ENCODE measurements at places on chromosomes 1 and 21.

DNA sequence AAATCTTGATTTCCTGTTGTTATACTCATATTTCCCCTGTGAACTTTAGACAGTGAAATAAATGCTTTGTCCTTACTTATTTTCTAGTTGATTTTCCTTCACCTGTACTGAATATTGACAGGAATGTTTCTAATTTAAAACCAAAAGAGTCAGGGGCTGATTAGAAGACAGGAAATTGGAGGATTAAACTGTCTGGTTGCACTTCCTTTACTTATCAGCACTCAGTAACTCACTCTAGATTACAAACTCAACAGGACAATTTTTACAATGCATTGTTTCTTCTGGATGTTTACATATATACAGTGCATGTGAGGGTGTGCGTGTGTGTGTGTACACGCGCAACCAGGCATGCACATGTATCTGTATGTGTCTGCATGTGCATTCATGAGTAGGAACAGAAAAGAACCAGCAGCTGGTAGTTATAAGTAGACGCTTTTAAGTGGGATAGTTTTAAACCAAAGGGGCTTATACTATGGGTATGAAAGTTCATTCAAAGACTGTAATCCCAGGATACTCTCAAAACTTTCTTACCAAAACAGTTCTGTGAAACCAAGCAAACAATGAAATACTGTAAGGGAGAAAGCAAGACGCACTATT lies 212.0 kb upstream of the NFIA start:
- DNase-seq: no peak

DNA sequence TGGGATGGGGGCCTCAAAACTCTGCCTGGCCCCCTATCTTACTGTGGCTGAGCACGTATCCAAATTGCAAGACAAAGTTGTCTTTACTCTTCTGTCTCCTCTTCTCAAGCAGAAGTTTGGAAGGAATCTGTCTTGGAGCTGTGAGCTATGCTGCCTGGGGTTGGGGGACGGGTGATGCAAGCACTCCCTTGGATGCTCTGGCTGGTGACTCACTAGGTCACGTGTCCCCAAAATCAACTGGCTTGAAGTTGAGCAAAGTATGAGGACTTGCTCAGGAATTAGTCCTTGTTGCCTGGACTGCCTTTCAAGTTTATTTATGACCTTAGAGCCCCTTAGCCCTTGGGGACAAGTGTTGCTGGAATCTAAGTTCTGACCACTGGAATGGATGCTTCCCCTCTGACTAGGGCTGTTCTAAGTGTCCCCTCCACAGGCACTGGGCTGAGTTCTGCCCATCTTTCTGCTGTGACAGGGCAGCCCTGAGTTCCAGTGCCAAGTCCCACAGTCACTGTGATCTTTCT lies 269.5 kb downstream of the HHAT start:
- no peak for DNase-seq

- no peak for DNase-seq
Observed at GRCh38 chr1:20158358-20159070, 19.4 kb downstream of the PLA2G2F start.

DNA sequence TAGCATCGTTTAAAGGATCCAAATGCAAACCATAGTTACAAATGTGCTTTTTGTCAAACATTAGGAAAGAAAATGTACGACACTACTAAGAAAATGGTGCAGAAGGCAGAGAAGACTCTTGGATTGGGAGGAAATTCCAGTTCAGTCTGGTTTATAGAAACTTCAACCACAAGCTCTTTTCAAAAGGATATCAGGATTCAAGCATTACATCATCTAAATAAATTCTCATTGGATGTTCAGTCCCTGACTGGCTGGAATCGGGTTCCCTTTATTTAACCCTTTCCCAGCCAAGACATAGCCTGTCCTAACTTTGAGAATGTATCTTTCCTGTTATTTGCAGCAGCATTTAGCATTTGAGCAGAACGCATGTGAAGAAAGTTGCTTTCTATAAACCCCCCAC lies 184.6 kb downstream of the LMO4 start:
- no peak for DNase-seq

DNA sequence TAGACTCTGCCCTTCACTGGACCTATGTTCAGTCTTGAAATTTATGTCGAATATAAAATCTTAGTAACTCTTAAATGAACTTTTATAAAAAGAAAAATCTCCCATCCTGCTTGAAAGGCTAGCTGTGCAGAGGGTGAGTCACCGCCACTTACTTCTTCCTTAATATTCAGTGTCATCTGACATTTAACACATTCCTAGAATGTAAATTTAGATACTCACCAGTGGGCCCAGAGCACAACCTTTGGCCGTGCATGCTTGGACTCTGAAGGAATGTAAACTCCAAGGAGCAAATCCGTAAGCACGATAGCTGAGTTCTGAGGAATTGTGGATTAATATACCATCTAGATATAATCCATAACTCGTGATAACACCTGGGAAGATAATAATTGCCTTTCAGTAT lies 403.3 kb downstream of the KCTD3 start:
- DNase-seq: no peak

DNA sequence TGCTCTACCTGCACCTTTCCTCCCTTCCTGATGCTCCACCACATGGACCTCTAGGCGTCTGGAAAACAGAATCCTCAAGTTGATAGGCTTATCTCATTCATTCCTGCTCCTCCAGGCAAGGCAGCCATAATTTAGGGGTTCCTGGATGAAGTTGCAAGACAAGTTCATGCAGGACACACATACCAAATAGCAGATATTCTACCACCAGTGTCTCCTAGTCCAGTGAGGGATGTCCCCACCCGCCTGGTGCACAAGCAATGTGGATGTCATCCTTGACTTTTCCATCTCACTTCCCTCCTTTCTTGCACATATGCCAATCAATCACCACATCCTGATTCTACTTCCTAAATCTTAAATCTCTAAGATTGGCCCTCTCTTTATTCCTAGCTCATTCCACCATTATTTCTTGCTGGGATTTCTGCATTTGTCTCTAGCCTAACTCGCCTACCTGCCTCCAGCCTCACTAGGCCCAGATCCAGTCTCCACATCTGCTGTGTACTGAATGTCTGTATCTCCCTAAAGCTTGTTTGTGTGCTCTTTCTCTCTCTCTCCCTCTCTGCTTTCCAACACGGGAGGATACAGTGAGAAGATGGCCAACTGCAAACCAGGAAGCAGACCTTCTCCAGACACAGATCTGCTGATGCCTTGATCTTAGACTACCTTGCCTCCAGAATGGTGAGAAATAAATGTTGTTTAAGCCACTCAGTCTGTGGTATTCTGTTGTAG lies 40.5 kb downstream of the CD34 start:
- DNase-seq: no peak

DNA sequence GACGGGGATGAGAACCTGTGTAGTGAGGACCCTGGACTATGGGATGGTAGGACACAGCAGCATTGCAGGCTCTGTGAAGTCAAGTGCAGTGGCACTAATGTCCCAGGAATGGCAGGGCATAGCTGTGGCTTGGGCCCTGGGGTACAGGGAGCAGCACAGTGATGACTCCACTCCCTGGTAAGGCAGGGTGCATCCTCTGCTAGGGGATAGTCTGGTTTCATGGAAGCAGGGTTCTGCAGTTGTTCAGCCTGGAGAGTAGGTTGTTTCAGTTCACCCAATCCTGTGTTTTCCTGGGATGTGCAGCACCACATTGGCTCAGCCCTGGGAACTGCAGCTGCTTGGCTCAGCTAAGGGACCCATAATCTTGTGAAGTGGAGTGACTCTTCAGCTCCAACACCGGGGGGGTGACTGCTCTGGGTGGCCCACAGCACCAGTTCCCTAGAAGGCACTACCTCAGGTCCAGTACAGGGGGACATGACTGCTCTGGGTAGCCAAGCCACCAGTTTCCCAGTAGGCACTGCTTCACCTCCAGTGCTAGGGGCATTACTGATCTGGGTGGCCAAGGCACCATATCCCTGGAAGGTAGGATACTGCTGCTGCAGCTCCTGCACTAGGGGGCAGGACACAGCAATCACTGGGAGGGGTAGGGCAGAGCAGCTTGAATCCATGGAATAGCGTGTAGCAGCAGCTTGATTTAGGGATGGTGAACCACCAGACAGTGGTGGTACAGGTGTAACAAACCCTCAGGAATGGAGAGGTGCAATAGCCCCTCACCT lies 15.3 kb upstream of the C1orf185 start:
- DNase-seq: no peak

DNA sequence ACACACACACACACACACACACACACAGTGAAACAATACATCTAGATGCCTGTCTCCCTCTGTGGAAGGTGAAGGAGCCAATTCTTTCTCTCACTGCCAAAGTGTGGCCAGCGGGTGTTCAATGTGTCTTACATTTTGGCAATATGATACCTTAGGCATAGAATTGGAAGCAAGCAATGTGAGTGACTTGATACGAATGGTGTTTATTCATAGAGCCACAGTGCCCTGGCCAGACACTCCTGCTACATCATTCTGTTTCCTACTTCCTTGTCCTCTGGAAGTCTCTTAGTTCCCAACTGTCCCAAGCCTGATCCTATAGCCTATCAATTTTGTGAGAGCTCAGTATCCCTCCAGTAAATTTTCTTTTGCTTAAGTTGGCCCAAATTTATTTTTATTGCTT lies 170.0 kb upstream of the L1TD1 start:
- no peak for DNase-seq
